ENCODE measurements at places on chromosomes 7 and 10. TPM values are rescaled to one million over a fixed set of nuclear protein-coding genes. Genes with fewer than 3 reads are reported as not detected.

The COL28A1 gene
- total RNA-seq = 0.29 TPM

The PTF1A gene
- total RNA-seq = not detected

GRCh38 chr10:46270086-46270811 is 16.5 kb upstream of the ANTXRL start:
- DNase-seq = no peak
- no peak overlapping the region for H3K27ac ChIP-seq
- H3K4me1 ChIP-seq = no peaks in the 10 kb centered on the region
- H3K36me3 ChIP-seq = no peaks in the 10 kb centered on the region

DNA sequence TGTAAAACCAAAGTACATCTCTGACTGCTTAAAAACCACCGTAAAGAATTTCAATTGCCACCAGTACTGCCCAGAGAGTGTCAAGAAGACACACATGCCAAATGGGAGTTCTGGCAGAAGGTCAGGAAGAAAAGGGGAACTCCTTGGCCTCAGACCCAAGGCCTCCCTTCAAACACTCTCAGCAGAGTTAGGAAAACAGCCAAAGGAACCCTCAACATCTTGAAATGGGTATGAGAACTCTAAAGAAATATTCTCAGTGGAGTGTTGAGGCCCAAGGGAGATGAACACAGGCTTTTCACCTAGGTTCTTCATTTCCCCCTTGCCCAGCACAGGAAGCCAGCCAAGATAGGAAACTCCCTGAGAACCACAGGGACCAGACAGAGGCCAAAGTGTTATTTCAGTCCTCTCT is 96.1 kb upstream of the ASAH2 start:
- no peaks in the 10 kb centered on the region for H3K4me1 ChIP-seq
- DNase-seq = no peak
- peaks cover 18% of the 10 kb centered on the region for H3K36me3 ChIP-seq
- no peak overlapping the region for H3K27ac ChIP-seq
- no peaks in the 10 kb centered on the region for H3K27me3 ChIP-seq

GRCh38 chr10:6569259-6569658 is 10.8 kb downstream of the PRKCQ start:
- no peak overlapping the region for H3K4me3 ChIP-seq
- DNase-seq = no peak
- H3K27ac ChIP-seq = no peak overlapping the region

The FXYD4 gene
- total RNA-seq = not detected

The GPR37 gene
- 0.29 TPM for total RNA-seq

DNA sequence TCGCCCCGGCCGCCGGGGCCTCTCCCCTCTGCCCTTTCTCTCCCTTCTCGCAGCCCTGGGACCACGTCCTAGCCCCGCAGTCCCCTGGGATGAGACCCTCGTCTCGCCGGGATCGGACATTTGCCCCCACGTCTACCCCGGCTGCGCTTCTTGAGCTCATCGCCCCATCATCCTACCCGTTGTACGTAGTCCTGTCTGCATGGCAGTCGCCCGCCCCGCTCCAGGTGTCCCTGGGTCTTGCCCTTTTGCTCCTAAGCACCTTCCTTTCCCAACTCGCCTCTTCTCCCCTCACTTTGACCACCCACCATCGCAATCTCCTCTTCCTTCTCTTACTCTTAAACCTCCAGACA is 582 bp downstream of the TPST1 start:
- H3K4me1 ChIP-seq = peaks cover 22% of the 10 kb centered on the region
- H3K36me3 ChIP-seq = peaks cover 16% of the 10 kb centered on the region
- peak overlapping the region; percentile 83 for H3K27ac ChIP-seq
- H3K4me3 ChIP-seq = peak overlapping the region; percentile 97
- DNase-seq = no peak

DNA sequence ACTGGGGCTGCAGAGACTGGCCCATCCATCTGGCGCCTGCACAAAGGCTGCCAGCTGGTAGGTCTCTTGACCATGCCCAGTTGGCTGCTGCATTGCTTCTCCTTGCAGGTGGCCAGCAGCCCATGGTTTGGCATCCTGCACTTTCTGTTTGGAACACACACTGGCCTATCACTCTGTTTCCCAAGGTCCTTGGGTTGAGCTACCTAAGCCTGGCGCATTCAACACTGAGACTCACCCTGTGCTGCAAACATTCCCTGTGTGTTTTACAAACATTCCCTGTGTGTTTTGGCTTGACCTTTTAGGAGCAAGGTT is 55.5 kb downstream of the TACR2 start:
- no peak overlapping the region for H3K27ac ChIP-seq
- peaks cover 26% of the 10 kb centered on the region for H3K36me3 ChIP-seq
- H3K4me3 ChIP-seq = no peak overlapping the region
- no peak for DNase-seq
- peaks cover 47% of the 10 kb centered on the region for H3K4me1 ChIP-seq
- no peaks in the 10 kb centered on the region for H3K27me3 ChIP-seq

The GRM3 gene
- not detected for total RNA-seq

The HSPB1 gene
- total RNA-seq = 72.7 TPM

- no peak overlapping the region for H3K4me3 ChIP-seq
- H3K36me3 ChIP-seq = no peaks in the 10 kb centered on the region
- H3K27ac ChIP-seq = no peak overlapping the region
Measured at GRCh38 chr7:155412416-155413253, 45.3 kb upstream of the EN2 start.

DNA sequence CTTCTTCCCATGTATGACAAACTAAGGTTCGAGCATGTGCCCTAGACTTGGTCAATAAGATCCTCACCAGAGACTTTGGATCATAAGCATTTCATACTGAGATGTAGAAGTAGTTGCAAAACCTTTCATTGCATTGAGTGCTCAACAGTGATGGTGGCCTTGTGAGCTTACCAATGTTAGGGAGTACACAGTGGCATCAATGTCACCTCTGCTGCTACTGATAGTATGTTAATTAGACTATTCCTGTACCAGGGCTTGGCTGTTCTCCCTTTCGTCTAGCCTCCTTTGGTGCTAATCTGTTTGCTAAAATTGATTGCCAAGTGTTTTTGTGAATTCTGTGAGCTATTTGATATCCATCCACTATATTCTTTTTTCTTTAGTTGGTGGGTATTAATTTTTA is 264.5 kb upstream of the SEMA3C start:
- DNase-seq = no peak
- no peaks in the 10 kb centered on the region for H3K36me3 ChIP-seq
- no peaks in the 10 kb centered on the region for H3K4me1 ChIP-seq
- H3K27ac ChIP-seq = no peak overlapping the region
- no peak overlapping the region for H3K4me3 ChIP-seq
- no peaks in the 10 kb centered on the region for H3K27me3 ChIP-seq
